ENCODE measurements at places on chromosomes 16 and 17.

GRCh38 chr17:4004517-4005295, 40.5 kb upstream of the ATP2A3 start:
- peak; percentile 83 for DNase-seq

- peak; percentile 82 for DNase-seq
Observed at GRCh38 chr17:49861150-49861884, 13.4 kb upstream of the TAC4 start.

DNA sequence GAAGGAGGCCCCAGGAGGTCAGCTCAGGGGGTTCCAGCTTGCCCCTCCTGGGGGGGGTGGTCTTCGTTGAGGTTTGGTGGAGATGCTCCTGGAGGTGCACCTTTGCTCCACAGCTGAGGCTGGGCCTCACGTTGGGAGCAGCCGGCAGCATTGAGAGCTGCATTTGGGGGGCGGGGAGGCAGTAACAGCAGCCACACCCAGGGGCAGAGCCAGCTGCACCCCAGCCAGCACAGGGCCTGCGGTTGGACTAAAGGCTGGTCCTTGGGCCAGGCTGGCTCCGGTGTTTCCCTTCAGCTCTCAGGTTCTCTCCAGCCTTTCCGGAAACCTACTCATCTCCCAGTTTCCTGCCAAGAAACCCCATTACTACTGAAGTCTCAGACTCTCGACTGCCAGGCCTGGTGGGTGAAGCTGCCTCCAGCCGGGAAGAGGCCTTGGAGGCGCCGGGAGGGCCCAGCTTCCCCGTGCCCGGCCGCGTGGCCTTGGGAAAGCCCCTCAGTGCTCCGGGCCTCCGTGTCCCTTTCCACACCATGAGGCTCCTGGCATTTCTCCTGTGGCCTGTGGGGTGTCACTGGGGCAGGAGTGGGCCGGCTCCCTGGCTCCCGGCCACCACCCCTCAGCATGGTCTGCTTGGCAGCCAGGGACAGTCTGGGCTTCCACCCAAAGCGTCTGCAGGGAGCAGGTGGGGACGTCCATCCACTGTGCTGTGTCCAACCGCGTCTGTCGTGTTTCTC, 14.0 kb upstream of the BAIAP2 start:
- peak; percentile 15 for DNase-seq

DNA sequence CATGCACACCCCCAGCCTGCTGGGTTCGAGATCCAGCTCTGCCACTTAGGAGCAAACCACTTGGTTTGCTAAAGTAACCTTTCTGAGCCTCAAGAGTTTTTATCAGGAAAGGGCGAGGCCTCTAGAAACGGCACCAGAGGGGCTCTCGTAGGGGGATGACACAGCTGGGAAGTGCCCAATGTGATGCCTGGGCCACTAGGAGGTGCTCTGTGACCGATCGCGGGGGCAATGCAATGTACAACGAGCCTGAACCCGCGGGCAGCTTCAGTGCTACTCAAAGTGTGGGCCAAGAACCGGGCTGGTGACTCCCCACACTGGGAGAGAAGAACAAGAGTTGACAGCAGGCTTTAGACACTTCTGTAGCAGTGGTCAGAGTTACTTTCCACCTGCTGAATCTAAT, 9.4 kb downstream of the C16orf89 start:
- no peak for DNase-seq

GRCh38 chr17:30927756-30928155, 6.0 kb downstream of the ADAP2 start:
- no peak for DNase-seq

DNA sequence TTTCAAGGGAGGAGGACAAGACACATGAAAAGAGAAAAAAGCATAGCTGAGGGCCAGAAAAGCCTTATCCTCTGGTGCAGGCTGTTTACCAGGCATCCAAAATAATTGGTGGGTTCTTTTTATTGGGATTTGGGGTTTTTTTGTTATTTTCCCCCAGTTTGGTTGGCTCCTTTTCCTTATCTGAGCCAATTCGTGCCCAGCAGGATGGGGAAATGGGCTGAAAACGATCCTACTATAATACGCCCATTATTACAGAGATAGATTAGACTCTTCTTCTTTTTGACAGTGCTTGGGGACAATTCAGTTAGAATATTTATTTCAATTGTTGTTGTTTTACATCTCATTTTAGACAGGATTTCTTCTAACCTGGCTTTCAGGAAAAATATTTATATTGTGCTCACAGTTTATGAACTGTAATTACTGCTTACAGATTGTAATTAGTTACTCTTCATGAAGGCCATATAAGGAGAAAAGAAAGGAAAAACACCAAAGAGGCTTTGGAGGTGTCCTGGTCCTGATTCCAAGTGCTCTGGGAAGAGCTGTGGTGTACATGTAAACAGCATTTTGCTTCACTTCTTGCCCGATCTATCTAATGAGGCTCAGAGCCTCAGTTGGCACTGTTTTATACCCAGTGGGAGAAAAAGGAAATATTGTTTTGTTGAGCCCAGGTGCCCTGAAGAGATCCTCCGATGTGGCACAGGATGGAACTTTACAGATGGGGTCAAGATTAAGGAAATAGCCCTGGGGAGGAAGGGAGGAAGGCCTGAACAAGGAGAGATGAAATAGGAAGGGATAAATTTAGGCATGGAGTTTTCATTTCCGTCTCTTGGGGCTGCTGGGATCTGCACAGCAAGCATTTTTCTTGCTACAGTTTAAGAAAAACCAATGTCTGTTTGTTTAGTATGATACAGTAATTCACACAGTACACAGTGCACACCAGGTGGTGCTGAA, 611 bp upstream of the ANKRD40 start:
- no peak for DNase-seq

- DNase-seq: no peak
Observed at GRCh38 chr17:45236282-45236606, 14.6 kb downstream of the FMNL1 start.

DNA sequence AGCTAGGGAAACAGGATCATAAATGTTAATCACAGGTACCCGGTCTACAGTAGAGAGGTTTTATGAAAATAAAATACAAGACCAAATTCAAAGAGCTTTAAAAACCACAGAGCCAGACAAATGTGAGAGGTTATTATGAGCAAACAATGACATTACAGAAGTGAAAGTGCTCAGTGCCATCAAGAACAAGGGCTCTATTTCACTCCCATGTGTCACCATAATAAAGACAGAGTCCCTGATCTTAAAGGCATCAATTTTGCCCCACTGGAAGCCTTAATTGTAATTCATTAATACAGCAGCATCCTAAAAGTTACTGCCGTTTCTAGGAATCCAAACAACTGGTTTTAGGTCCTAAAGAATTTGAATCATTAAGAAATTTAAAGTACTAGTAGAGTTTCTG, 43.7 kb upstream of the CDRT4 start:
- DNase-seq: no peak

- DNase-seq: no peak
Observed at GRCh38 chr16:11687601-11688519, 19.6 kb downstream of the SNN start.

GRCh38 chr17:1865252-1866037, 35.6 kb downstream of the RPA1 start:
- no peak for DNase-seq

DNA sequence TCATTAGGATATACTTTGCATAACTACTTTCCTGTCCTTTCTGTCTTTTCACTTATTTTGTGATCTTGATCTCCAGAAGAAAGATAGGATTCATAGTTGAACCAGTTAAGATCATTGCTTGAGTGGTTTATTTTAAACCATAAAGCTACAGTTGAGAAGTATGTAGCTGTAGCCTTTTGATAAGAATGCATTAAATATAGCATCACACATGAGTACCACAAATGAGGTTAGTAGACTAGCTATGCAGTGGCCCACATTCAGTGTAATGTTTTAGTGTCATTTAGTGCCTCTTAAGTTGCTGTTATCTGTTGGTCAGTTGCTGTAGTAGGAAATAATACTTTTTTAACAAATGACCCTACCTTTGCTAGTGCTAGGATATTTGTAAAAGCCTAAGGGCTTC, 1.3 kb downstream of the NLK start:
- no peak for DNase-seq

DNA sequence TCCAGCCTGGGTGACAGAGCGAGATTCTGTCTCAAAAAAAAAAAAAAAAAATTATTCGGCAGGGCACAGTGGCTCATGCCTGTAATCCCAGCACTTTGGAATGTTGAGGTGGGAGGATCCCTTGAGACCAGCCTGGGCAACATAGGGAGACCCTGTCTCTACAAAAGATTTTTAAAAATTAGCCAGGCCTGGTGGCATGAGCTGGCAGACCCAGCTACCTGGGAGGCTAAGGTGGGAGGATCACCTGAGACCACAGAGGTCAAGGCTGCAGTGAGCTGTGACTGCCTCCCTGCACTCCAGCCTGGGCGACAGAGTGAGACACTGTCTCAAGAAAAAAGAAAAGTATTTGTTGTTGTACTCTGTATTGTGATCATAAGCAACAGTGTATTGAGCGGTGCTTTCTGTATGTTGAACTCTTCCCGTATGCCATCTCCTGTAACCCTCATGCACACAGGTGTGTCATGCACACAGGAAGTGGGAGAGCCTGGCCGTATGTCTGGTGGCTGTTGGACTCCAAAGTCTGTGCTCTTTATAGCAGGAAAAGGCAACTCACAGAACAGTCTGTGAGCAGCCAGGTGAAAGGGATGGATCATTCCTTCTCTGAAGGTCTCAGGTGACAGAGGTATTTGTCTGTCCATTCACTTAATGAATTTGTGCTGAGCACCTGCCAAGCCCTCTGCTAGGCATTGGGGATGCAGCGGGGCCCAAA, 17.1 kb downstream of the CDH1 start:
- DNase-seq: no peak

- DNase-seq: no peak
Observed at GRCh38 chr17:72399608-72400487, 279.0 kb downstream of the SOX9 start.

DNA sequence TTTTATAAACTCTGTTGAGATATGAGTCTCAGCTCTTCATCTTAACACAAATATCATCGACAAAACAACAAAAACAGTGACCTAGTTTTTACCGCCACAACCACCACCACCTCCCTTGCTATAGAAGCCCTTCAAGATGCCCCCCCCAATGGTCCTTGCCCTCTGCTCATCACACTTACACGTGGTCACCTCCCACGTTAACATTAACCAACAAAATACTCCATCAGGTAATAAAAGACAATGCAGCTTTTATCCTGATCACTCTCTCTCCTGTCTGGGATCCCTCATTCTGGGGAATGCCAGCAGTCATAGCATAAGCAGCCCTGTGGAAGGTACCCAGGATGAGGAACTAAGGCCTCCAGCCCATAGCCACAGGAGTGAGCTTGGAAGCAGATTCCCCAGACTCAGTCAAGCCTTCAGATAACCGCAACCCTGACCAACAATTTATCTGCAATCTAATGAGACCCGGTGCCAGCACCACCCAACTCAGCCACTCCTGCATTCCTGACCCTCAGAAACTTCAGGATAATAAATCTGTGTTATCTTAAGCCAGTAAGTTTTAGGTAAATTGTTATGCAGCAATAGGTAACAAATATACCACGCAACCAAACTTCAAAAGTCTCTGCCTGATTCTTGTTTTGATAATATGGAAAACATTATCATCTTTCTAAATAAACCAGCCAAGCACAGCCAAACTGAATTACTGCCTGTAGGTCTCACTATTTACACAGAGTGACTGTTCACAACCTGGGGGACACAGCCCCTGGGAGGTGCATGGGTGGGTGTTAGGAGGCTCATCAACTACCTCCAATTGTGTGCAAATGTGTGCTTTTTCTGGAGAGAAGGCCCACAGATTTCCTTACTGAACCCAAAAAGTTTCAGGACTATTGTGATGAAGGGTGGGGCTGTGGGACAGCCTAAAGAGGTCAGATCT, 6.1 kb downstream of the PECAM1 start:
- no peak for DNase-seq

- no peak for DNase-seq
Observed at GRCh38 chr17:17567631-17568030, 23.9 kb downstream of the PEMT start.

- no peak for DNase-seq
Observed at GRCh38 chr17:64661726-64661975, 456 bp downstream of the SMURF2 start.

DNA sequence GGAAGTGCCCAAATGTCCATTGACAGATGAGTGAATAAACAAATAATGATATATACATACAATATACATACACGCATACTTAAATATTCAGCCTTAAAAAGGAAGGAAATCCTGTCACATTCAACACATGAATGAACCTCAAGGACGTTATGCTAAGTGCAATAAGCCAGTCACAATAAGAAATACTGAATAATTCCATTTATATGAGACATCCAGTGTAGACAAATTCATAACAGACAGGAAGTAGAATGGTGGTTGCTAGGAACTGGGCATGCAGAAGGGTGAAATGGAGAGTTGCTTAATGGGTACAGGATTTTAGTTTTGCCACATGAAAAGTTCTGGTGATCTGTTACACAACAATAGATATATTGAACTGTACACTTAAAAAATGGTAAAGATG, 8.8 kb upstream of the ITGB4 start:
- DNase-seq: no peak

GRCh38 chr17:68505951-68506350, 6.3 kb upstream of the PRKAR1A start:
- no peak for DNase-seq

DNA sequence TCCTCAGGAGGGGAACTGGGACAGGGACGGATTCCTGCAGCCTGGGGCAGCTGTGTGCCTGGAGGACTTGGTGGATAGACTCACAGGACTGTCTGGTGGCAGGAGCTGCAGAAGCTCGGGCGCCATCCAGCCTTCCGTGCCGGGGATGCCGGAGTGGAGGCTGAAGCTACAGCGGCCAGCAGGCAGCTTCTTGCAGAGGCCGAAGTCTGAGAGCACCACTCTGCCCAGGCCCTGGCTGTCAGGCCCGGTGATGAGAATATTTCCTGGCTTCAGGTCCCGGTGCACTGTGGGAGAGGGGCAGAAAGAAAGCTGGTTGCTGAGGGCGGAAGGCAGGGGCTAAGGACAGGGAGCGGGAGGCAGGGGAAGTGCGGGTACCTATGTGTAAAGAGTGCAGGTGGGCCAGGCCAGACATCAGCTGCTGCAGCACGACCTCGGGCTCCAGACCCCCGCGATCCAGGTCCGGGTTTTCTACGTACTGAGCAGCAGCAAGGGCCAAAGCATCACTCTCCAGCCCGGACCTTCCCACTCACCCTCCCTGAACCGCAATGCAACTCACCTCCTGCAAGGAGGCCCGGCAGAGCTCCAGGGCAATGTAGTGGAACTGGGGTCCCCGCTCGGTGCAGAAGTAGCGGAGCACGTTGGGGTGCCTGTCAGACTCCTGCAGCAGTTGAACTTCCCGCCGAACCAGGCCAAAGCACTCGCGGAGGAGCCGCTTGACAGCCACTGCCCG, 16.1 kb downstream of the PLK1 start:
- no peak for DNase-seq

- no peak for DNase-seq
Observed at GRCh38 chr16:51753467-51754127, 602.5 kb upstream of the SALL1 start.

GRCh38 chr17:19269641-19270040, 32.5 kb downstream of the EPN2 start:
- DNase-seq: no peak

DNA sequence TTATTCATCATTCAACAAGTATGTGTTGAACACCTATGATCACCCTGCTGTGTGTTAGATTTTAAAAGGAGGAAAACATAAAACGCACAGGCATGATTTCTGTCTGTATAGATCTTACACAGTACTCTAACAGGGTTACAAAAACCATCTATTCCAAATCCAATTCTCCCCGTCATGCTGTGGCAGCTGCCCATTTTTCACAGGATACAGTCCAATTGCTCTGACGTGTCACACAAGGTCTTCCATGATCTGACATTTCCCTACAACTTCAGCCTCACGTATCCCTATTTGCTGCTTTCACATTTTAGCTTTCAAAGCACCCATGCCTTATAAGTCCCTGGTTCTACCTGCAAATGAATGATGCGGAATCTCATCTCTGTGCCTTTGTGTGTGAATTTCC, 67.0 kb upstream of the CNTNAP4 start:
- DNase-seq: no peak
